ENCODE measurements at places on chromosomes 11 and 22. TPM values are rescaled to one million over a fixed set of nuclear protein-coding genes. Genes with fewer than 3 reads are reported as not detected.
A peak's percentile ranks its signal among the peaks of the same experiment; 100 is the strongest.

- no peak overlapping the region for H3K27ac ChIP-seq
- H3K4me3 ChIP-seq: no peak overlapping the region
- no peaks in the 10 kb centered on the region for H3K27me3 ChIP-seq
- H3K36me3 ChIP-seq: peaks cover 11% of the 10 kb centered on the region
These were observed 65.5 kb downstream of the BCR start for GRCh38 chr22:23245799-23246136.

- no peak overlapping the region for H3K4me3 ChIP-seq
- no peaks in the 10 kb centered on the region for H3K27me3 ChIP-seq
- no peak overlapping the region for H3K27ac ChIP-seq
- H3K4me1 ChIP-seq: peaks cover 11% of the 10 kb centered on the region
- peaks cover 48% of the 10 kb centered on the region for H3K36me3 ChIP-seq
These were observed 401.1 kb downstream of the CTTN start for GRCh38 chr11:70799386-70799785.

DNA sequence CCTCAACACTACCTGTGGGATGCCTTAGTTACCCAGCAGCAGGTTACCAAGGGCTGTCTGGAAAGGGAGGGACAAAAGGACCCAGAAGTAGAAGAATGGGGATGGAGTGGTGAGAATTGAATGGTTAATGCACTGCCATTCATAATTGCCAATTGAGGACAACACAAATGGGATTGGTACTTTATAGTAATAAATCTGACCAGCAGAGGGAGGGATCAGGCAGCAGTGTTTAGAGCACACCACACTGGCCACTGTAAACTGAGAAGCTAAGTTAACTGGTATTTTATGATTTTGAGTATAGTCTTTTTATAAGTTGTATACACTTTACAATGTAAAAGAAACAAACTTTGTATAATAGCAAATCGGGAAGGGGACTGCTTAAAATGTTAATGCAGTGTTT is 10.7 kb downstream of the TBRG1 start:
- H3K27ac ChIP-seq: no peak overlapping the region
- no peak overlapping the region for H3K4me3 ChIP-seq
- no peak for DNase-seq
- peaks cover 35% of the 10 kb centered on the region for H3K36me3 ChIP-seq
- H3K27me3 ChIP-seq: no peaks in the 10 kb centered on the region

GRCh38 chr11:32435511-32435941 is at the start of gene WT1:
Gene WT1 (minus strand): TSS chr11:32435539.
- H3K4me1 ChIP-seq: peaks cover 63% of the 10 kb centered on the region
- no peak within 1 kb of the TSS for H3K27ac ChIP-seq
- H3K27me3 ChIP-seq: peaks cover 99% of the 10 kb centered on the region

DNA sequence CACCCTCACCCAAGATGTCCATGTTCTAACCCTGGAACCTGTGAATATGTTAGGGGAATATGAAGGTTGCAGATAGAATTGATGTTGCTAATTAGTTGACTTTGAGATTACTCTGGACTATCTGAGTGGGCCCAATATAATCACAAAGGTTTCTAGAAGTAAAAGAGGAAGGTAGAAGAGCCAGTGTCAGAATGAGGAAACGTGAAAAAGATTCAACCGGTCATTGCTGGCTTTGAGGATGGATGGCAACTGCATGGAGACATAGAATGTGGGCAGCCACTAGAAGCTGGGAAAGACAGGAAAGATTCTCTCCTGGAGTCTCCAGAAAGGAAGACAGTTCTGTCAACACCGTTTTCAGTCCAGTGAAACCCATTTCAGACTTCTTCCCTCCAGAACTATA is 86.6 kb downstream of the CLPB start:
- no peak overlapping the region for H3K27ac ChIP-seq
- H3K27me3 ChIP-seq: no peaks in the 10 kb centered on the region
- no peaks in the 10 kb centered on the region for H3K36me3 ChIP-seq
- H3K4me1 ChIP-seq: peaks cover 8% of the 10 kb centered on the region

DNA sequence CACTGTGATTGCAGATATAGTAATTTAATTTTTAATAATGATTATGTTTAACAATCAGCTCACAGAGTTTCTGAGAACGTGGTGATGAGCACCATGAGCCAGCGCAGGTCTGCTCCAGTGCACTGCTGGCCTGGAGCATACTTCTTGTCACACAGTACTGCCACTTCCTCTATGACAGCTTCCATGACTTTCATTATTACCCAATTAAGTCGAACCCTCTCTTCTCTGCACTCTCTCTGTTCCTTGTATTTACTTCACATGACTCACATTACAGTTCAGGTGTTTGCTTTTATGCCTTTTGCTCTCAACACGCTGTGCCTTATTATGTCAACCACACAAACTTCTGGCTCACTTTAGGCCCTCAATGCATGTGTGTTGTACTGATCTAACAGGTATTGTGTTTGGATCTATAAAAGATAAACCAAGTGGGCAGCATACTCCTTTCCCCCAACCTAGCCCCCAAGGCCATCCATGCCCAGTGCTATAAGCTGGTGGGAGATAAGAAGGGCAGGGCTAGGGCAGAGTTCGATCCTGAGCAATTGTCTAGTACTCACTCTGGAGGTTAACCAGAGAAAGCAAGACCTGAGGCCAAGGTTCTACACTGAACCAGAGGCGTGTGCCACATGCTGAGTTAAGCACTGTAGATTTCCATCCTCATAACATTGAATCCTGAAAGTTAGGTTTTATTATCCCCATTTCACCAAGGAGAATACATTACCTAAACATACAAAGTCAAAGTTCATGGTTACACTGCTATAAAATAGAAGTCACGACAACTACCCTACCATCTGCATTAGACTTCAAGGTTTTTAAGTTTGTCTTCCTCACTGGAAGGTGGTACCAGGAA is 356.5 kb downstream of the INSC start:
- no peaks in the 10 kb centered on the region for H3K36me3 ChIP-seq
- DNase-seq: no peak
- H3K4me3 ChIP-seq: no peak overlapping the region
- no peaks in the 10 kb centered on the region for H3K4me1 ChIP-seq

DNA sequence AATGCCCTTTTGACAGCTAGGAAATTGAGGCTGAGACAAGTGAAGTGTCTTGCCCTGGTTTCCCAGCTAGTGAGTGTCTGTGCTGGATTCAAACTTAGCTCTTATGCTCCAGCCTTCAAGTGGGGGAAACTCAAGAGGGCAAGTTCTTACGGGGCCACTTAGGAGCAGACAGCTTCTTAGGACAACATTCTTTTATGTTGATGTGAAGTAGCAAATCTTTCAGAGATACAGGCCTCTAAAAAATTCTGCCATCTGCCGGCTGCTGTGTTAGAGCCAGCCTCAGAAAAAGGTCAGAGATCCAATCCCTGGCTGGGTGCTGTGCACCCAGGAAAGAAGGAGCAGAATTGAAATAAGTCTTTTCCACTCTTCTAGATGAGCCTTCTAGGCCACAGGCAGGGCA is 26.6 kb downstream of the TIMP3 start:
- no peaks in the 10 kb centered on the region for H3K27me3 ChIP-seq
- peak overlapping the region; percentile 35 for H3K27ac ChIP-seq
- H3K36me3 ChIP-seq: peaks cover 11% of the 10 kb centered on the region
- H3K4me3 ChIP-seq: no peak overlapping the region

- peaks cover 39% of the 10 kb centered on the region for H3K36me3 ChIP-seq
- H3K4me1 ChIP-seq: peaks cover 24% of the 10 kb centered on the region
- no peak for DNase-seq
- H3K27me3 ChIP-seq: no peaks in the 10 kb centered on the region
These were observed 28.8 kb downstream of the TBC1D22A start for GRCh38 chr22:46791201-46791731.

- H3K4me1 ChIP-seq: no peaks in the 10 kb centered on the region
- H3K36me3 ChIP-seq: no peaks in the 10 kb centered on the region
- no peak for DNase-seq
These were observed 139.8 kb downstream of the ELP4 start for GRCh38 chr11:31649129-31649966.

- H3K27ac ChIP-seq: no peak overlapping the region
- H3K27me3 ChIP-seq: no peaks in the 10 kb centered on the region
- H3K4me1 ChIP-seq: no peaks in the 10 kb centered on the region
- no peak overlapping the region for H3K4me3 ChIP-seq
- no peak for DNase-seq
These were observed 45.8 kb upstream of the LIN7C start for GRCh38 chr11:27552341-27552740.

Gene RHOD
- total RNA-seq: 2.2 TPM
